ENCODE measurements at places on chromosomes 3 and 15. TPM values are rescaled to one million over a fixed set of nuclear protein-coding genes. Genes with fewer than 3 reads are reported as not detected.

CKMT1A gene
- 51.0 TPM for total RNA-seq

STX19 gene
- 4.4 TPM for total RNA-seq

EFCAB12 gene
- total RNA-seq, result 1.1 TPM

PLSCR5 gene
- total RNA-seq, result not detected

WDR93 gene
- total RNA-seq, result 0.31 TPM

UCN2 gene
- 23.7 TPM for total RNA-seq

P2RY1 gene
- total RNA-seq, result 13.5 TPM

All from suprapubic skin (tissue), 4 donors.